ENCODE measurements at places on chromosomes 6 and 20. TPM values are rescaled to one million over a fixed set of nuclear protein-coding genes. Genes with fewer than 3 reads are reported as not detected.

DNA sequence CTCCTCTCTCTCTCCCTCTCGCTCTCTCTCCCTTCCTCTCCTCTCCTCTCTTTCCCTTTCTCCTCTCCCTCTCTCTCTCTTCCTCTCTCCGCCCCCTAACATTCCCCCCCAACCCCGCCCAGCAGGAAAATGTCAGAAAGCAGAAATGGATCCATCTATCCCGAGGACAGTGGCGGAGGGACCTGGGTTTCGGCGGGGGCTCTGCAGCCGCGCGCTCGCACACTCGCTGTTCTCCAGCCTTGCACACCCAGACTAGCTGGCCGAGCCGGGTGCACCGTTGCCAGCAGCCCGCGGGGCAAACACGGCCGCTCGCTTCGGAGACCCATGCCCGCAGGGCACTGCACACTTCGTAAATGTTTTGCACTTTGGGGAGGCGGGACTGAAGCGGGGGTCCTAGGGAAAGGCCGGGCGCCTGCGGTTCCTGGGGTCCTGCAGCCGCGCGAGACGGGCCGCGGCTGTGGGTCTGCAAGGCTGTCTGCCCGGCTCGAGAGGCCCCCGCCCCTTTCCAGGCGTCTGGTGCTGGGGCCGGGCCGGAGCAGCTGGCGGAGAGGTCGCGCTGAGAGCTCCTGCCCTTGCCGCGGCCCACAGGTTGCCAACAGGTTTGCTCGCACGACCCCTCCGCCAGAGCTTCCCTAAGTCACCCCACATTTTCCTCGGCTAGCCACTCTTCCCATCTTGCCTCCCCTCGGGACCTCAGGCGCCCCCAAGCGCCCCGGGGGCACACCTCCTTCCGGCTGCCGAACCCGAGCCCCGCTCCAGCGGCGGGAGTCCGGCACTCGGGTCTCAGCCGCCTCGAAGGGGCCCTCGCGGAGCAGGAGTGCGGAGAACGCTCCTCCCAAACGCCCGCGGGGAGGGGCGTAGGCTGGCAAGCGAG is 818 bp upstream of the MDGA1 start:
- peak; percentile 29 for DNase-seq

- no peak for DNase-seq
Observed at GRCh38 chr20:32209850-32210605, 2.3 kb downstream of the POFUT1 start.

DNA sequence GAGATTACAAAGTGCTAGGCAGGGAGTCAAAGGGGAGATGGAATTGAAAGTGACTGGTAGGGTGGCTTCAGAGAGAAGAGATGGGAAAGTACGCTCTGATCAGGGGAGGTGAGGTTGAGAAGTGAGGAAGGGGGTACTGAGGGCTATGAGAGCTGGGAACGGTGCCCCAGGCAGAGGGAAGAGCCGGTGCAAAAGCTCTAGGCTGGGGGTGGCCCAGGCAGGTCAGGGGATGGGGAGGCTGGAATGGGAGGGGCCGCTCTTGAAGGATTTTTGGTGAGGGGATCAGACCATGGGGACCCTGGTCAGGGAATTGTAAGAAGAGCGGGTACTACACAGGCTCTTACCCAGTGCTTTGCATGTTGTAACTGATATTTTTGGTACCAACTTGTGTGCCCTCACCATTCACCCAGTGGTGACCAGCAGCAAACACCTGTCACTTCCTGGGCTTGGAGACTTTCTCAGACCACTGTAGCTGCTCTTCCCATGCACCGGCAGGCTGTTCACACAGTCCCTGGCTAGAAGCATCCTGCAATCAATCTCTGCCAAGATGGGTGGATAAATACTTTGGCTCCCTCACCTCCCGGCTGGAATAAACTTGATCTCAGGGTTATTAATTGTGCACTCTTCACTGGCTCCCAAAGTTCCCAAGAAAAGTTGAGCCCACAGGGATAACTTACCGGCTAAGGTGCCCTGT is 24.0 kb downstream of the PCK1 start:
- DNase-seq = no peak

DNA sequence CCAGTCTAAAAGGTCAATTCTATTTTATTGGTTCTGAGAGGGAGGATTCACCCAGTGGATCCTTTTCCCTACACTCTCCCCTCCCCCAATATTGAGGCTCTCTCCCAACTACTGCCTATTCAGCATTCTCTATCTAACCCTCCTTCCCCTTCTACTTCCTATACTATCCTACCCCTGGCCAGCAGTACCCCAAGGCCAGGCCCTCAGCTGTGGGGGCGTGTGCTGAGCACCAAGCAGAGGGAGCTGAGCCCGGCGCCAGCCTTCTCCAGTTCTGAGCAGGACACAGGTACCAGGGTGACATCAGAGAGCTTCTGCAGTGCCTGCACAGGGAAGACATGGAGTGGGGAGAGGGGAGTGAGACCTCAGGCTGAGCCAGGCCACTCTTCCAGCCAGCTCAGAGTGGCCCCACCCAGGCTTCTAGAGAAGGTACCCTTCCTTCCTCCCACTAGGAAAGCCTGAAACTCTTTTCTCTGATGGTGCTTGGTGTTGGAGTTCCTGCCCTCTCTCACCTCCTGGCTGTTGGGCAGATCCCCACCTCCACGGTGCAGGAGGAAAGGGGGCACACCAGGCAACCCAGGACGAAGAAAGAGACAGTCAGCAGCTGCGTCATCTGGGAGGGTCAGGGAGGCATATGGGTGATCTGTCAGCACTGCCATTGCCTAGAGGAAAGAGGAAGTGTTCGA is 1.9 kb downstream of the DDAH2 start:
- no peak for DNase-seq

DNA sequence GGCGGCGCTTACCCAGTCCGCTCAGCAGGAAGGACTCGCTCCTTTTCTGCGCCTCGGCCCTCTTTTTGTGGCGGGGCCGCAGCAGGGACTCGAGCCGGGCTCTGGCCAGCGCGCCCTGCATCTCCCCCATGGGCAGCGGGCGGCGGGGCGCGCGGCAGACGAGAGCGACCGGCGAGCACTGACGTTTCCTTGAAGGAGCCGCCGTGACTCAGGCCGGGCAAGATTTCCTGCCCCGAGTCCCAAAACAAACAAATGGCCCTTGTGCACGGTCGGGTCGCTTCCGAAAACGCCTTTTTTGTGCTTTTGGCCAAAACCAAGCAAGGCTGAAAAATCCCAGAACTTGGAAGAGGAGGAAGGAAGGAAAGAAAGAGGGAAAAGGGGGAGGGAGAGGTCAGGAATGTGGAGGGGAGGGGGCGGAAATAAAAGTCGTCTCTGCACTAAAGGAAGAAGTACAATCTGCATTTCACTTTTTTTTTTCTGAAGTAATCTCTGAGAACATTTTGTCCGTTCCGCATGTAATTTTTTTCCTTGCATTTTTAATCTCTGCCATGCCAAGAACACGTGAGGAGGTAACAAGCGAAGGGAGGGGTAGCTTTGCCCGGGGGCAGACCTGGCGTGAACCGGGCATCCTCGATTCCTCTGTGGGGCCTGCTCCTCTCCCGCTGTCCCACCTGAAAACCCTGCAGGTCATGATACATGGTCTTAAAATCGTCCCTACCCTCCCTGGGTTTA is 123.3 kb upstream of the SLC2A12 start:
- DNase-seq = peak; percentile 79

DNA sequence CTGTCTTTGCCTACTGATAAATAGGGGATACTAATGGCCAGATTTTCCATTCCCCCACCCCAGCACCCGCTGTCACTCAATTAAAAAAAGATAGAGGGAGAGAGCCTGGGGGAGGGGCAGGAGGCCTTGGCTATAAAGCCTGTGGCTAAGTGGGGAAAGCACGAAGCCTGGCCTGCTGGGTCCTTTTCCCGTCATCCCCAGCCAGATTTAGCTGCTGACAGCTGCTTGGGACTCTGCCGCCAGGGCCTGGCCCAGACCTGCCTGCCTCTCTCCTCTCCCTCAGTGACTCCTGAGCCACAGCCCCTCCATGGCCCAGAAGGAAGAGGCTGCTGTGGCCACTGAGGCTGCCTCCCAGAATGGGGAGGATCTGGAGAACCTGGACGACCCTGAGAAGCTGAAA is at the start of gene APOBEC2:
Gene APOBEC2, plus strand, starts transcription at position 162 of the 400 bp plus-strand sequence. Its CDS starts 146 bp downstream, at position 308.
- no peak for DNase-seq

GRCh38 chr6:36432151-36432671 is 10.4 kb downstream of the PXT1 start:
- no peak for DNase-seq

DNA sequence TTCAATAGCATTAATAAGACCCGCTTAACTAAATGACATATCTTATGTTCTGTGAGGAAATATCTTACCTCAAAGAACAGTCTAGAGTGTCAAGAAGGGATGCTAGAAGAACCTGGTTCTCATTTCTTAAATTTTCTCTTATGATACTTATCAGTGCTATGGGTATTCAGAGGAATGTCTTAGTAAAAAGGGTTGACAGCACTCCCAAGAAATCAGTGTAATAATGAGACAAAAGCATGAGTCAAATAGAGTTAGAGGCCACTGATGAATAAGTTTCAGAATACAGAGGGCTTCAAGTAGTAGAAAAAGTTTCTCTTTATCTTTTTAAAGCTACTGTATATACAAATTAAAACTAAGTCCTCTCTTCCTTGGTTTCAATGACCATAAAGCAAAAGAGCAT is 242.8 kb downstream of the GJA1 start:
- DNase-seq = no peak

- peak; percentile 78 for DNase-seq
Observed at GRCh38 chr6:1424306-1424927, 35.0 kb downstream of the FOXF2 start.

DNA sequence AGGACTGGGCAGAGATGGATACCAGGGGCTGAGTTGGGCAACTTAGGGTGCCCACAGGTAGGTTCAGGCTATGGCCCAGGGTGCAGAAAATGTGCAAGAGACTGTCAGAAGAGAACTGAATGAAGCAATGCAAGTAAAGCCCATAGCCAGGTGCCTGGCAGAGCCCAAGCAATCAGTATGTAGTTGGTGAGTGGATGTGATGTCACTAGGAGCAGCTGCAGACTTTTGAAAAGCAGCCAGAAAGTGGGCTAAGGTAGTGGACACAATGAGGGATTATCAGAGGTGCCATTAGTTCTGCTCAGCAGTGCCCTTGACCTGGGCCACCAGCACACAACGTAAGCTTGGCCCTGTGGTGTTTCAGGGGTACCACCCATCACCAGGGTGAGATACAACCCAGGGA is 135.3 kb downstream of the SOBP start:
- DNase-seq = no peak

- no peak for DNase-seq
Observed at GRCh38 chr20:62054451-62054953, 11.2 kb downstream of the TAF4 start.

GRCh38 chr6:156517088-156517487 is 260.1 kb upstream of the ARID1B start:
- DNase-seq = no peak

GRCh38 chr6:155693573-155694418 is 238.2 kb upstream of the NOX3 start:
- no peak for DNase-seq

- peak; percentile 24 for DNase-seq
Observed at GRCh38 chr6:87574237-87574804, 15.5 kb downstream of the RARS2 start.

DNA sequence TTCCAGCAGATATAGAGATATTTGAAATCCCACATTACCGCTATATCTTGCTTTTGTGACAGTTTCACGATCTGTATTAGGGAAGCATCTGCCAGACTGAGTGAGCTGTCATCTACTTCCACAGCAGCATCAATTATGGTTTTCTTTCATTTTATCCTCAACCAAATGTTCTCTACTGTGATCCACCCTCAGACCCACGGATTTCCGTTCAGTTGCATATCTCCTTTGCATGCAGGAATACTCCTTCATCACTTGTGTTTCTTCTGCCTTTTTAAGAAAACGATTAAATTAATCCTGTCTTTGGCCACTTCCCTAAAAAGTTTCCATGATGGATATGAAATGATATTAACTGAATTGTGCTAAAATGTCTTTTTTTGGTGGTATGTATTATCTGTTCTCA is 262.1 kb upstream of the ADGRB3 start:
- no peak for DNase-seq

DNA sequence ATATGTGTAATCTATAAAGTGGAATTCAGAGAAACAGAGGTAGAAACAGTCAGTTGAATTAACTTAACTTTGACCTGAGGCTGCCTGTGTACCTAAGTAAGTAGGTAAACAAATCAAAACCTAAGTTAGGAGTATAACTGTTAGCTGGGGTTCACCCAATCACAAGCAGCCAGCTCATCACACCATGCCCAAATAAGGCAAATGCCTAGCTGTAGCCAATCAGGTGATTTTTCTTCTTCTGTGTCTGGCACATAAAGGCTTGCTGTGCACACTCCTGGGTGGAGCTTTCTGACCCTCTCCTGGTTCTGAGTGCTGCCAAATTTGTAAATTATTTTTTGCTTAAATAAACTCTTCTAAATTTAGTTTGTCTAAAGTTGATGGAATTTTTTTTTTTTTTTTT is 54.7 kb upstream of the TRIM39 start:
- no peak for DNase-seq

DNA sequence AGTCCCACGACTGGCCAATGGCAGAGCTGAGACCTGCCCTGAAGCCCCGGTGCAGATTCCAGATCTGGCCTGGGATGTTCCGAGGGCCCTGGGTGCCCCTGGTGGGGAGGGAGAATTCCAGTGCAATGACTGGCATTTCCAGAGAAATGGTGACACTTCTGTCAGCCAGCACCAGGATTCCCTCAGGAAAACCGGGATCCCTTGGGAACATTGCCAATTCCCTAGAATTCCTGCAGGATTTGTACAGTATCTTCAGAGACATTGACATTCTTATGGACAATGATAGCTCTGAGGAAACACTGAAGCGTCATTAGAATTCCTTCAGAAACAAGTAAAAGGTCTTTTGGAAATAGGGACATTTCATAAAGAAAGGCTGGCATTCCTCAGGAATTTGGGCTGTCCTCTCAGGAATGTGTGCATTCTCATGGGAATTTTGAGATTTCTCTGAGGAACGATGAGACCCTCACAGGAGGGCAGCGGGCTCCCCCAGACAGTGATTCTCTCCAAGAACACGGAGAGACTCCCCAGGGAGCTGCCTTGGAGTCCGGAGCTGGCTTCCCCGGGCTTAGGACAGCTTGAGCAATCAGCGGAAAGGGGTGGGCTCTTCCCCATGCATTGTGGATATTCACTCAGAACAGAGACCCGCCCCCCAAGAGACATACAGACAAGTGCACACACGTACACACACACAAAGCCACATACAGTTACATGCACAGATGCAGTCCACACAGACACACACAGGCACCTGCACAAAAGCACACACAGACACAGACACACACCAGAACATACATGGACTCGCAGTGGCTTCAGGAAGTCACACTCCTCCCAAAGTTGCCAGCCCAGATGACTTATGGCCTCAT is 35.2 kb upstream of the BPIFA2 start:
- no peak for DNase-seq

GRCh38 chr6:73231986-73232391 is 6.7 kb upstream of the KHDC1L start:
- DNase-seq = no peak

HRH3 gene
- total RNA-seq = not detected

ARMC12 gene
- 2.6 TPM for total RNA-seq

SLC16A10 gene
- 0.05 TPM for total RNA-seq

HLA-DMA gene
- 2.9 TPM for total RNA-seq

GRIK2 gene
- 0.89 TPM for total RNA-seq

All from MCF 10A (cell line).